ENCODE measurements at places on chromosomes 6 and 20.
A peak's percentile ranks its signal among the peaks of the same experiment; 100 is the strongest.

DNA sequence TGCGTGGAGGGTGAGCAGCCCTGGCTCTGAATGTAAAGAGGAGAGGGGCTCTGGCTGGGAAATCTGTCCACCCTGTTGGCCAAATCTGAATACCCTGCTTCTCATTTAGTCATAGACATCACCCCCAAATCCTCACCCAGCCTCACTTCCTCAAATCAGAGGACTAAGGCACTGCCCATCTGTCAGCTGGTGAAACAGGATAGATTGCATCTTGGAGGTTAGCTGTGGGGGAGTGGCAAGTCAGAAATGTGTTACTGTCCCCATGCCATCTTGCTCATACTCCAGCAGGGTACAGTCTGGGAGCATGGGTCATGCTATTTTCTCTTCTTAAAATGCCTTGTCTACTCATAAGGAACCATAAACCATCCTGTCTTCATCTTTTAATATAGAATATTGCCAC lies 9.5 kb upstream of the DTNBP1 start:
- DNase-seq = peak; percentile 26

GRCh38 chr6:37487591-37488380 lies 11.9 kb downstream of the CCDC167 start:
- DNase-seq = no peak

GRCh38 chr6:153960281-153960680 lies 78.8 kb upstream of the OPRM1 start:
- DNase-seq = no peak

GRCh38 chr6:57265755-57266221 lies 43.7 kb upstream of the RAB23 start:
- DNase-seq = no peak

- no peak for DNase-seq
Observed at GRCh38 chr6:41730531-41731436, 4.6 kb downstream of the TFEB start.

GRCh38 chr20:24382331-24382730 lies 87.1 kb upstream of the SYNDIG1 start:
- no peak for DNase-seq

DNA sequence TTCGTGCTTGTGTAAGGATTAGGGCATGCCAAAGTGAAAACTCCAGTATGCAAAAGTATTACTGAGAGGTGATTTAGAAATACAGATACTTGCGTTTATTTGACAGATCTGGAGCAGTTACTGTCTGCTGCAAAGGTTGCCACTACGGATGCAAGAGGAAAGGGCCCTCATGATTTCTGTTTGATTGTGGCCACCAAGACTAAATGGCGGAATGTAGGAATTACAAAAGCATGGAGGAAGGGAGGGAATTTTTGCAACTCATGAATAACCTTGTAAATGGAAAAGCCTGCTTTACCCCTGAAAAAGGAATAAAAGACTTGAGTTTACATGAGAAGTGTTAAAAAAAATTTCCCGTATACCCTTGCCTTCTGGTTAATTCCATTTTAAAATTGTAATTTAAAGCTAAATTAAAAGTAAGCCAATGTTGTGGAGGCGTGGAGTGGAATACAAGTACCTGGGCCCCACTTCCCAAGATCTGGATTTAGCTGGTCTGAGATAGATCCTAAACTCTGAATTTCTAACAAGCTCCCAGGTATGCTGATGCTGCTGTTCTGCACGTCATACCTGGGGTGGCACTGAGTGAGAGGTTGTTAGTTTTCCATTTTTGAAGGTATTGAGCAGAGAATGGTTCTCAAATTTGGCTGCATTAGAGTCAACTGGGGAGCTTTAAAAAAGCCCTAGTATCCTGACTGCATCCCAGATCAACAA lies 56.6 kb upstream of the NKX2-2 start:
- no peak for DNase-seq

DNA sequence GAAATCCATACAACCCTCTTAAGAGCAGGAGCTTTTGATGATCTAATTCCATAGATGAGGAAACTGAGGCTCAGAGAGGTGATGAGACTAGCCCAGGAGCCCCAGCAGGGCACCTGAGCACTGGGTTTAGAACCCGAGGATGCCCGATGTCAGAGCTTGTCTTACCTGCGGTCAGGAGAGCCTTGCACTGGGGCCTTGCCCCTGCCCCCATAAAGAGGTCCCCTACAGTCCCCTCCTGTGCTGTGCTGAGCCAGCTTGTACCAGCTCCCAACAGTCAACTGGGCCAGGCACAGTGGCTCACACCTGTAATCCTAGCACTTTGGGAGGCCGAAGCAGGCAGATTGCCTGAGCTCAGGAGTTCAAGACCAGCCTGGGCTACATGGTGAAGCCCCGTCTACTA lies 58.6 kb downstream of the RIPOR3 start:
- DNase-seq = no peak

DNA sequence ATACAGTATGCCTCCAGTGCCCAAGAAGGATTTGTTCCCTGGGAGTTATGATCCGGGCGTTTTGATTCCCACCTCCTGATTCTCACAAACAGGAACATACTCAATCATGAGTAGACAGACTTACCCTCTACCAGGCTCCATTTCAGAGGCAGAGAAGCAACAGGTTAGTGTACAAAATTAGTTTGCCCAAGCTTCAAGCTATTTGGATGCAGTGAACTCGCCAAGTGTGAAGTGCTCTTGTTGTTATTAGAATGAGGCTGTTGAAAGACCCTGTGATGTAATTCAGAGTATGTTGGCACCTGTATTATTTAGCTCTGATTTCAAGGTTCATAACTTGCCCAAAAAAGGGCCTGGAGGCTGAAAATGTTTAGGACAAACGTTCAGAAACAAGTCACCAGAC lies 247.0 kb downstream of the PHACTR1 start:
- no peak for DNase-seq

GRCh38 chr6:83633149-83633548 lies 75.8 kb downstream of the SNAP91 start:
- no peak for DNase-seq

DNA sequence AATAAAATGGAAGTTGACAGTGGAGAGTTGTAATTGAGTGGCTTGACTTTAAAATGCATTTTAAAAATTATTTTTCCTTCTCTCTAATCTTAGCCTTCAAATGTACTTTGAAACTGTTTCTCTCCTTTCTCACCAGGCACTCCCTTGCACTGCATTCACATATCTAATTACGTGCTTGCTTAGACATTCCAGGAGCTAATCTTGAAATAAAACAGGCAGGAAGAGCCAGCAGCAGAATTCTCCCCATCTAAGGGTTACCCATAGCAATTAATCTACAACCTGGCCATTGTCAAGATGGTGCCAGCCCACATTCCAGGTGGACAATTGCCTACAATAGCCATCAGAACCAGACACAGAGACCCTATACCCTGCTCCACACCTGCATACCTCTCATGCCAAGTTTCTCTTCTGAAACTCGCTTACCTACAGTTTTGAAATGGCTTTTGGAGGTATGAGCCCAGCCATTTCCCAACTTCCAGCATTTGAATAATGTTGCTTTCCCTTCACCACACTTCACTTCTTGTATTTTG lies 167.6 kb upstream of the GJE1 start:
- no peak for DNase-seq

DNA sequence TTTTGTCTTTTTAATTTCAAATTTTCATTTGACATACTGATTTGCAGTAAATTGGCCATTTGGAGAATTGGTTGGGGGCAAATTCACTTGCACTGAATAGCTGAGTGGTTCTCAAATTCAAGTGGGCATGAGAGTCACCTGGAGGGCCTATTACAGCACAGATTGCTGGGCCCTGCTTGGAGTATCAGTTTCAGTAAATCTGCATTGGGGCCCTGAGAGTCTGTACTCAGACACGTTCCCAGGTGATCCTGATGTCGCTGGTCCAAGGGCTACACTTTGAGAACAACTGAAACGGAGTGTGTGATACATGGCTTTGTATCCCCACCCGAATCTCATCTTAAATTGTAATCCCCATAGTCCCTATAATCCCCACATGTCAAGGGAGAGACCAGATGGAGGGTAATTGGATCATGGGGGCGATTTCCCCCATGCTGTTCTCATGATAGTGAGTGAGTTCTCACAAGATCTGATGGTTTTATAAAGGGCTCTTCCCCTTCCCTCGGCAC lies 115.9 kb downstream of the KLHL32 start:
- DNase-seq = no peak

DNA sequence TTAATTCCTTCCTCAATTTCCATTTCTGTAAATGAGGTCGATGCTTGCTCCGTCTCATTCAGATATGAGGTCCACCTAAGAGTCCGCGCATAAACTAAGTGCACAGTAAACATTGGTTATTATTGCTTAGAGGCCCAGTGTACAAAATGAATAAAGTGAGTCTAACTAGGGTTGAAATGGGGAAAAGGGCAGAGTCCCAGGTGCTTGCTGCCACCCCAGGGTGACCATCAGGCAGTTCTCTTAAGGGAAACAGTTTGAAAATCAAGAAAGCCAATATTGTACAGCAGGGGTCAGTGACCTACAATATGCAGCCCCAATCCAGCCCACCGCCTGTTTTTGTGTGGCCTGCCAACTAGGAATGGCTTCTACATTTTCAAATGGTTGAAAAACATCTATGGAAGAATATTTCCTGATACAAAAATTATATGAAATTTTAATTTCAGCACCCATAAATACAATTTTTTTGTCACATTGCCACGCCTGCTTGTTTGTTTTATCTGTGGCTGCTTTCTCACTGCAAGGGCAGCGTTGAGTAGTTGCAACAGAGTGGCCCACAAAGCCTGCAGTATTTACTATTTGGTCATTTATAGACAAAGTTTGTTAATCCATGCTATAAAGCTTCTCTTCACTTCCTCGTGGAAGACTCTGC lies 43.3 kb downstream of the SLC13A3 start:
- no peak for DNase-seq

GRCh38 chr6:151452750-151453427 lies 963 bp upstream of the RMND1 start:
- no peak for DNase-seq

DNA sequence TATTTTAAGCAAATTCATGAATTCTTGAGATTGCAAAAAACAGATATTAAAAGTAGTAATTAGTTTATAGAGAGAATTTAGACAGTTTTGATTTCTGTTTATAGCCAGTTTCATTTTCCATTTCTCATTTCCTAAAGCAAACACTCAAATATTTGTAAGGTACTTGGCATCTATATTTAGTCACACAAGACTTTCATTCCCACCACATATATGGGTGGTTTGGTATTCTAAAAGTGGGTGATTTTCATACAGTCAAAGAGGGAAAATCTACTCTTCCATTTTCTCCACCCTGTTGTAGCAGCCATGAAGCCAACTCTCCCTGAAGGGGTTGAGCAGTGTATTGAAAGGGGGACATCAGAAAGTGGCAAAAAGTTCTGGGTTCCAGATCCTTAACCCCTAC lies 181.1 kb upstream of the SUPT3H start:
- DNase-seq = no peak

GRCh38 chr20:32560989-32561830 lies 23.9 kb downstream of the NOL4L start:
- DNase-seq = no peak

- no peak for DNase-seq
Observed at GRCh38 chr6:13071550-13072345, 256.6 kb downstream of the TBC1D7 start.

GRCh38 chr6:119148098-119148824 lies 69.8 kb upstream of the FAM184A start:
- DNase-seq = no peak

DNA sequence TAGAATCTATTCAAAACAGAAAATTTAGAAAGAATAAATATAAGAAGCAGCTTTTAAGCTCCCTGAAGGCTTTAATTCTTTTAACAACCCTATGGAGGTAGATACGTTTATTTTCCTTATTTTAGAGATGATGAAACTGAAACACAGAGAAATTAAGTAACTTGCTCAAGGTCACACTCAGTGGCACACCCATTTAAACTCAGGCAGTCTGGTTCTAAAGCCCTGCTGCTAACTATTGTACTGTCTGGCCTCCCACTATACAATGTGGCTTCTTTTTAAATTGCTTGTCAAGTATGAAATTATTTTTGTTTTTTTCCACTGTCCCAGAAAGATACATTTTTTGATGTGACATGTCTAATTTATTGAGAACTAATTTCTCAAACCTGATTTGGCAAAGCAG lies 55.7 kb downstream of the FAM217A start:
- DNase-seq = no peak

GRCh38 chr6:148225871-148226270 lies 116.8 kb upstream of the SASH1 start:
- DNase-seq = no peak

DNA sequence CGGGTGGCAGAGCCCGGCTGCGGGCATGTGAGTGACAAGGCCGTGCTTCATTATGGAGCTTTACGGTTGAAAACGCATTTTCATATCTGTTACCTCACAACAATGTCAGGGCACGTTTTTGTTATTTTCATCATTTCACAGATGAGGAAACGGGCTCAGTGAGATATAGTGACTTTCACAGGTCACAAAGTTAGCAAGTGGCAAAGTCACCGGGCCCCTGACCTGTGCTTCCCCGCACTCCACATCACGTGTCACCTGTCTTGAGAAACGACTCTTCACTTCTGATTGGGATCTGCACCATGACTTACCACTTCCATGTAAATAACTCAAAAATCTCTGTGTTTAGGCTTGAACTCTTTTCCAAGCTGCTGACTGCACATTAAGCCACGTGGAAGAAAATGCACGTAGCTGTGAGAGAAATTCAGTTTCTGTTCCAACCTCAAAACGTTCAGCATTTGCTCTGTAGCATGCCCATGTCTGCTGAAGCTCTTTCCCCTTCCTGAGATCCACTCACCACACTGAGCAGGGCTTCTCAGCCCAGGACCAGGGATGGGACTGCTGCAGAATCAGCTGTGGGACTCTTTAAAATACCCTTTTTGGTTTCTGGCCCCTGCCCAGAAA lies 107.2 kb downstream of the ARMC2 start:
- no peak for DNase-seq

DNA sequence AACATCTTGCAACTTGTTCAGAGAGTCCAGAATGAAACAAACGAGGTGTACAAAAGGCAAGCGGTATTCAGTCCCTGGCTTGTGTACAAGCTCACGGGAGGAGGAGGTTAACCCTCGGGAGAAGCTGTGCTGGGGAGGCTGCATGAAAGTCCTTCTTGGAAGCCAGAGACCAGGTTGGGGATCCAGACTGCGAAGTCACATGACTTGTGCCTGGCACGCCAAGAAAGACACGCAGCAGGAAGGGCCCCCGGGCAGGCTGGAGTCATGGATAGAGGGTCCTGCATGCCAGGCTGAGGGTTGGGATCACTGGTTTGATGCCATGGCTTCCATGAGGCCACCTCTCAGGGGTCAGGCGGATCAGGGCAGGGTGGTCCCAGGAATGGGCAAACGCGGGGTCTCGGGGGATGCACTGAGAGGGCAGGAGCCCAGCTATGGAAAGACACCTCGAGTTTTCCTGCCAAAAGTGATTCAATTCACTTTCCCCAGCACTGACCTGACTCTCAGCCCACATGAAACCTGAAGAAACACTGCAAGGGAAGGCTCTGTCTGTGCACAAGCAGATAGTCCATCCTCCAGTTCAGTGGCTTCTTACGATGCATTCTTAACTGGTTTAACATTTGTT lies 79.4 kb downstream of the DLL1 start:
- DNase-seq = peak; percentile 9

Data from CD4-positive, alpha-beta T cell treated with Interleukin-15 for 1 hour (primary cell).